ENCODE measurements at places on chromosomes 7 and 10.

DNA sequence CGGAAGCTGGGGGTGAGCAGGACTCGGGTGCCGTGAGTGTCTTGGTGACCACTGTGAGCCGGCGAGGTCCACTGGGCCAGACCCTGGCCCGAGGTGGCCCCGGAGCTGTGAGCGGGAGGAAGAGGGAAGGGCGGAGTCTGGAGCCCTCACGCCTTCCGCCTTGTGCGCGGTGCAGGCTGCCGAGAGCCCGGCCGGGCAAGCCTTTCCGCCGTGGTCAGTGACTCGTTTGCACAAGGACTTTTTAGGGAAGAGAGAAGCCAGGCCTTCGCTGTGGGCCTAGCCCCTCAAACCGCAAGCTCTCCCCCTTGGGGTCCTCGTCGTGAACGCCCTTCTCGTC, 40.9 kb upstream of the ZNF32 start:
- no peak for DNase-seq

DNA sequence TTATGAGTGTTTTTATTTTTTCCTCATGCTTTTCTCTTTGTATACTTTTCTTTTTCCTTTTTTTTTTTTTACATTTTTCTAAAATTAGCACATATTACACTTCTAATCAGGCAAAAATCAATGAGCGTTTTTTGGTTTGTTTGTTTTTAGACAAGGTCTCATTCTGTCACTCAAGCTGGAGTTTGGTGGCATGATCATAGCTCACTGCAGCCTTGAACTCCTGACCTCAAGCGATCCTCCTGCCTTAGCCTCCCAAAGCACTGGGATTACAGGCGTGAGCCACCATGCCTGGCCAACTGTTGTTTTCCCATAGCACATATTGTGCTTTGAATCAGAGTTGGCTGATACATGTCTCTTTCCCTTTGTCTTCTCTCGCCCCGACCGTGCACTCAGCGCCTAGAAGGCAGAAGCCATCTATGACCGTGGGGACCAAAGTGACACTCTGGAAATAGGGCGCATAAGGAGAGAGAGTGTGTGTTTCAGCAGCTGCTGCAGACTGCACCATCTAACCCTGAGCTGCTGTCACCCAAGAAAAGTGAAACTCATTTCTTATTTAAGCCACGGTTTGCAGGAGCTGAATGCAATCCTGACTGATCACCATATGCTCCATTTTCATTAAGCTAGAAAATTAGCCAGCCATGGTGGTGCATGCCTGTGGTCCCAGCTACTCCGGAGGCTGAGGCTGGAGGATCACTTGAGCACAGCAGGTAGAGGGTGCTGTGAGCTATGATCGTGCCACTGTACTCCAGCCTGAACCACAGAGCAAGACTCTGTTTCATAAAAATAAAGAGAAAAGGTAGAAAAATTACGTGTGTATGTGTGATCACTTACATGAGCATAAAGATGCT, 41.4 kb upstream of the GTF2I start:
- no peak for DNase-seq

GRCh38 chr10:34985823-34986222, 104.3 kb downstream of the CUL2 start:
- no peak for DNase-seq

- DNase-seq = no peak
These were observed 49.9 kb downstream of the BLVRA start for GRCh38 chr7:43808410-43808809.

GRCh38 chr7:42064534-42064933, 172.5 kb downstream of the GLI3 start:
- DNase-seq = no peak

DNA sequence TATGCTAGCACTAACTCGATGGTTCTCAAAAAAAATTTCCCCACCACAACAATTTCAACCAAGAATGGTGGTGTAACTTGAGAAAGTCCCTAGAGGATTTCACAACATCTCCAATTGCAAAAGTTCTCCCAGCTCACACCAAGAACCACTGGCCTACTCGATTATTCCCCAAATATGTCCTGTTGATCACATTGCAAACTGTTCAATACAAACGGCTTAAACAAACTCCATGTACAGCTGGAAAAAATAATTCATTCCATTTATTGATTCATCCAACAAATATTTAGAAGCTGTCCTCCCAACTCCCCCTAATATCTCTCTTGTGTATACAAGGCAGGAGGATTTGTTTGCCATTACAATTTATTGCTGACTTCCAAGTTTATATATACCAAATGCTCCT, 19.1 kb downstream of the TMEM176B start:
- no peak for DNase-seq

DNA sequence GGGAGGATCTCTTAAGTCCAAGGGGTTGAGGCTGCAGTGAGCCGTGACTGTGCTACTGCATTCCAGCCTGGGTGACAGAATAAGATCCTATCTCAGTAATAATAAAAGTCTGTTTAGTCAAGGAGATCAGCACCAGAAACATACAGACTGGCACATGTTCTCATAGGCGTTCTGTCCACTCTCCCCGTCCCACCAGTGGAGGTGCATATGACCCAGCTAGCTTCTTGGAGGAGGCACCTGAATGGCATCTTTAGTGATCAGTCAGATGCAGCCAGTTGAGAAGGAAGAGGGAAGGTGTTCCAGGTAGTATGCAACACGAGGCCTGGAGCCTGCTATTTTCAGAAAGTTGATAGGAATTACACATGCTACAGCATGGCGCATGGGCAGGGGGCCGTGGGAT, 45.3 kb upstream of the SVIL start:
- DNase-seq = no peak

DNA sequence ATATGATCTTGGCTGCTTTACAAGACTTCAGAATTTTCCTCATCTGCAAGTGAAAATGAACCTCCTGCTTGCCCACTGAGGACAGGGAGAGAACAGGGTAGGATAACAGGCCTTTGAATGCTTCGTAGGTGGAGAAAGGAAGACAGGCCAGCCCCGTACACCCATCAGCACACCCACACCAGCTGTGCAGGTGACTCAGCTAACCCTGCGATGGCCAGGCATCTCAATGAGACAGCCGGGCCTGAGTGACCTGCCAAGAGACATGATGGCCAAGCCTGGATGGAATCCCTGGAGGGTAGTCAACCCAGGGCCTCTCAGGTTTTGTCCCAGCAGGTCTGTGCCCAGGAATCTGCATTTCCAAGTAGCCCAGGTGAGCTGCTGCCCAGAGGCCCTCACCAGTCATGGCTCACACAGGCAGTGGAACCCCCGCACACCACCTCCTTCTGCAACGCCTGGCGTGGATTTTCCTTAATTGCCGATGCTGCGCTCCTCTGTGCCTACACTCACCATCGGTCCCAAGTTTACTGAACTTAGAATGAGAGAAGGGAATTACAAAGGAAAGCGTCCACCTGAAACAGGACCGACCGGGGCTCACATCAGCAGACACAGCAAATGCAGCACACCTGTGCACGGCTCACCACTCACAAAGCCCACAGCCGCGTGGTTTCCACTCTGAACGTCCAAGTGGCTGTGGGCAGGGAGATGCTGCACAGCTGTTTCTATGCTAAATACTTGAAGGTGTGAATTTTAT, 163.7 kb downstream of the DIP2C start:
- DNase-seq = no peak

- no peak for DNase-seq
These were observed 52.5 kb downstream of the SCRN1 start for GRCh38 chr7:29937132-29937531.

GRCh38 chr10:126670056-126670894, at the start of gene C10orf90:
Gene C10orf90 (minus strand): TSS chr10:126670693. CDS start chr10:126670480, 213 bp downstream.
- no peak for DNase-seq

- DNase-seq = no peak
These were observed 2.4 kb downstream of the ZNF488 start for GRCh38 chr10:47381427-47382379.

Data from NCI-H1417 treated with DMSO at 0.1 percent for 48 hours (cell line).